ENCODE measurements at places on chromosomes 11 and 22.

- no peak for DNase-seq
These were observed at the start of gene IL18BP for GRCh38 chr11:71998649-71999310. Gene IL18BP (plus strand): TSS chr11:71998909. CDS start chr11:71999985, 1,076 bp downstream.

- no peak for DNase-seq
These were observed 8.5 kb downstream of the TNNT3 start for GRCh38 chr11:1927848-1928469.

DNA sequence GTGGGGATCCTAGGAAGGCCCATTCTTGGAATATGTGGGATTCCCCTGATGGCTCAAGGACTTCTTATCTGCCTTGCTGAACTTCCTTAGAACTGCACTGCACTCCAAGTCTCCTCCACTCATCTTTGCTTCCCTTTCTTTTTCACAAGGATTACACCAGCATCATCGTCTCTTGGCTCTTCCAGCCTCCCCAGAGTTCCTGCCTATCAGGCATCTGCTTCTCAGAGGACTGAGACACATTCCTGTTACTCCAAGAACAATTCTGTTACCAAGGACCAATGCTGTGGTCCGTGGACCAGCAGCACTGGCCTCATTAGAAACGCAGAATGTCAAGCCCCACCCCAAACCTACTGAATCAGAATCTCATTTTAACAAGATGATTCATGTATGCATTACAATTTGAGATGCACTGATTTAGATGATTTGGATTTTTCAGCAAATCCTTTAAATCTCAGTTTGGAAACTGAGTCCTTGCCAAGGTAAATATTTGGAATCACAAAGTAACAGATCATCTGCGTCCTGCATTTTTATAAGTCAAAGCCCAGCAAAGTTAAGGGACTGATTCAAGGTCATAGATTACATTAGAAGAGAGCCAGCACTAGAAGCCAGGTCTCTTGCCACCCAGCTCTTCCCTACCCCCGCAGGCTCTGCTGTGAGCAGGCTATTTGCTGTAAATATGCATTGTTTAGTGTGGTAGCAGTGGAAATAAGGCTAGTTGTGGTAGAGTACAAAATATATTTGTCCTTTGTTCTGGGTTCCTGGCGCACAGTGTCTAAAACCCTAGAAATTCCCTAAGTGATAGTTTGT is 110.9 kb downstream of the SWAP70 start:
- no peak for DNase-seq

GRCh38 chr11:93099806-93100205 is 98.0 kb downstream of the SLC36A4 start:
- no peak for DNase-seq

DNA sequence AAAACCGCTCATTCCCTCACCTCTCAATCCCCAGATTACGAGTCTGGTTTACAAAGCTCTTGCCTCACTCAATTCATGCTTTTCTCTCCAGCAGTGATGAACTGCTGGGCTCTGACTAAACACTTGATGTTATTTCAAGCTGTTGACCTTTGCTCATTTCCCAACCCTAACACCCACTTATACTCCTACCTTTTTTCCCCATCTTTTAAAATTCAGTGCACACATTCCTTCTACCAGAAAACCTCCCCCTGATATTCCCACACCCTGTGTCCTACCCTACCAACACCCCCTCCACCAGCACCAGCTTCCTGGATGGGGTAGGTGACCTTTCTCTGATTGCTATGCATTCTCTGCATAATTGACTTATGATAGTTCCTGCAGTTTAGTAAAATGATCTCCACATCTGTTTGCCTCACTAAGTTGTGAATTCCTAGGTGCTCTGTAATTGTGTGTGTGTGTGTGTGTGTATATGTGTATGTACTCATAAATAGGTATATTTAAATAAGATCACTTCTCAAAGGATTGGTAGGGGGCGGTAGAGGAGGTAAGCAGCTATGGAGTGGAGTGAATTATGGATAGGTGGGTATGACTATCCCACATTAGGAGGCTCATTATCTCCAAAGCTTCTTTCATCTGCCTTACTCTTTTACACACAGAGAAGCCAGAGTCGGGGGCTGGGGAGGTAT is 842 bp downstream of the HEPACAM start:
- DNase-seq = no peak
